ENCODE measurements at places on chromosomes 1 and 21.

GRCh38 chr1:9676815-9677393 is 25.4 kb downstream of the PIK3CD start:
- DNase-seq = peak; percentile 22

DNA sequence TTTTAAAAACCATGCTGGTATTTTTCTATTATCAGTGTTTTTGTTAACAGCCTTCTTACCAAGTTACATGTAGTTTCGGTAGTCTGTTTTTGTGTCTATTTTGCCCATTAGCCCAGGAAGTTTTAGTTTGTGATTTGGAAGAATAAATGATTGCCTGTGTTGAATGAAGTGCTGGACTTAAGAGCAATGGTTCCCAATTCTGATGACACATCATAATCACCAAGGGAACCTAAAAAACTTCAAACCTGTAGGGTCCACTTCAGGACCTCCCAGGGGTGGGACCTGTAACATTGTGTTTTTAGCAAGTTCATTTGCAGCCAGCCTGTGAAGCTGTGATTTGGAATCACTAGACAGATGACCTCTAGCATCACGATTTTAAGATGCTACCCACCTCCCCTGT is 43.0 kb upstream of the ST6GALNAC3 start:
- no peak for DNase-seq

DNA sequence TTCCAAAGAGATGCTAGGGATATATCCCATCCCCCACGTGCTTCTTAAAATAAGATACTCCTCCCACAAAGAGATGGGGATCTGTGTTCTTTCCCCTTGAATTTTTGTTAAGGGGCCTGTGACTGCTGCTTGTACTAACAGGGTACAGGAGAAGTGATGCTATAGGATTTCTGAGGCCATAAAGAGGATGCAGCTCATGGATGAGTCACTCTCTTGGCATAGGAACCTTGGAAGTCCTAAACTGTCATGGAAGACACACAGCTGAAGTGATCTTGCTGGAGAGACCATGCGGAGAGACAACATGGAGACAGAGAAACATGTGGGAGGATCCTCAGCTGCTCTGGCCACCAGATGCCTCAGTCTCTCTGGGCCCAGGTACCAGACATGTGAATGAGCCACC is 157.2 kb downstream of the S1PR1 start:
- DNase-seq = no peak

DNA sequence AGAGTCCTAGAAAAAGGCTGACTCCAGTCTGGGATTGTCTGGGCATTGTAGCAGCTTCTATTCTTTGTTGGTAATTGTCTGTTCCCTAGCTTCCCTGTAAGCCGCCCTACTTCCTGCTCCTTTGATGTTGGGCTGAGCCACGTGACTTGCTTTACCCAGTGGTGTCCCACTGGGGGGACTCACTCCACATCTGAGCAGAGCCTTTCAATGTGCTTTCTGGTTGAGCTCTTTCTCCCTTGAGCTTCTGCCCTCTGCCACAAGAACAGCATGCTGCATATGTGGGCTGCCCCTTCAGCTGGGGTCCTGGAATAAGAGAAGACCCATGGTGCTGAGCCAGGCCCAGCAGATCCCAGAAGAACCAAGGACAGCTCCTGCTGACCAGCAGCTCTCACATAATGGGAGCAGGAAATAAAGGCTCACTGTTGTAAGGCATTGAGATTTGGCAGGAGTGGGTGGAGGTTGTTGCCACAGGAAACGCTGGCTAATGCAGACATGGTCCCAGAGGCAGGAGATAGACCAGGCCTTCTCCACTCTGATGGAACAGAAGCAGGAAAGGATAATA is 276.3 kb upstream of the GJB5 start:
- no peak for DNase-seq

- DNase-seq = no peak
Measured at GRCh38 chr1:156124557-156125483, 10.3 kb downstream of the LMNA start.

GRCh38 chr1:108972951-108973350 is 9.7 kb upstream of the CLCC1 start:
- no peak for DNase-seq

GRCh38 chr1:233796146-233796783 is 108.2 kb upstream of the SLC35F3 start:
- DNase-seq = no peak

GRCh38 chr1:6954591-6954990 is 169.3 kb downstream of the CAMTA1 start:
- no peak for DNase-seq
